ENCODE measurements at places on chromosomes 11 and 22. TPM values are rescaled to one million over a fixed set of nuclear protein-coding genes. Genes with fewer than 3 reads are reported as not detected.

- no peaks in the 10 kb centered on the region for H3K27me3 ChIP-seq
- H3K36me3 ChIP-seq, result no peaks in the 10 kb centered on the region
- no peak overlapping the region for H3K4me3 ChIP-seq
- no peak overlapping the region for H3K27ac ChIP-seq
- no peak for DNase-seq
Observed at GRCh38 chr11:67043572-67044349, 12.9 kb upstream of the RHOD start.

DNA sequence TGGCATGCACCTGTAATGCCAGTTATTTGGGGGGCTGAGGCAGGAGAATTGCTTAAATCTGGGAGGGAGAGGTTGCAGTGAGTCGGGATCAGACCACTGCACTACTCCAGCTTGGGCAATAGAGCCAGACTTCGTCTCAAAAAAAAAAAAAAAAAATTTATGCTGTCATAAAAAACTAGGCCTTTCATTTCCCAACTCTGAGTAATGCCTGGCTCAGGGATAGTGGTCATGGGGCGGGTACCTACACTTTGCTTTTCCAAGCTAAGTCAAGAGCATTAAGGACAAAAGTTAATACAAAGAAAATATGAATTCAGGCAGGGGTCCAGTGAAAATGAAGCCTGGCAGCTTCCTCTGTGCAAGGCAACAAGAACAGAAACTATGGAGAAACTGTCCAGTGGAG lies 16.3 kb downstream of the CPSF7 start:
- no peaks in the 10 kb centered on the region for H3K27me3 ChIP-seq
- H3K27ac ChIP-seq, result no peak overlapping the region
- H3K4me3 ChIP-seq, result no peak overlapping the region
- H3K36me3 ChIP-seq, result peaks cover 77% of the 10 kb centered on the region

DNA sequence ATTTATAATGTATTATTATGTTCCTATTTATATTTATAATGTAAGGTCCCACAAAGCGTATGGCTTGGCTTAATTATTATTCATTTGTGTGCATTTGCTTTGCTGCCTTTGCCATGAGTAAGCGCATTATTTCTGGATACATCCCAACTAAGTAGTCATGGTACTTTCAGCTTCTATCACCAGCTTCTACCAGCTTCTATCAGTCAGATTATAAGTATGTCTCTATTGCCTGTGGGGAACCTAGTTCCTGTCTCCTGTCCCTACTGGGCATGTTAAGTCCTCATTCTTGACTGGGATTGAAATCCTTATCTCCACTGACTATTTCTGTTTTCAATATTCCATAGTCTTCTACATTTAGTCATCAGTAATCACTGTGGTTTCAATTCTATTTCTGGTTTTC lies 33.5 kb upstream of the OR10W1 start:
- H3K36me3 ChIP-seq, result no peaks in the 10 kb centered on the region
- H3K27me3 ChIP-seq, result no peaks in the 10 kb centered on the region
- H3K27ac ChIP-seq, result no peak overlapping the region
- no peak for DNase-seq
- H3K4me1 ChIP-seq, result no peaks in the 10 kb centered on the region

DNA sequence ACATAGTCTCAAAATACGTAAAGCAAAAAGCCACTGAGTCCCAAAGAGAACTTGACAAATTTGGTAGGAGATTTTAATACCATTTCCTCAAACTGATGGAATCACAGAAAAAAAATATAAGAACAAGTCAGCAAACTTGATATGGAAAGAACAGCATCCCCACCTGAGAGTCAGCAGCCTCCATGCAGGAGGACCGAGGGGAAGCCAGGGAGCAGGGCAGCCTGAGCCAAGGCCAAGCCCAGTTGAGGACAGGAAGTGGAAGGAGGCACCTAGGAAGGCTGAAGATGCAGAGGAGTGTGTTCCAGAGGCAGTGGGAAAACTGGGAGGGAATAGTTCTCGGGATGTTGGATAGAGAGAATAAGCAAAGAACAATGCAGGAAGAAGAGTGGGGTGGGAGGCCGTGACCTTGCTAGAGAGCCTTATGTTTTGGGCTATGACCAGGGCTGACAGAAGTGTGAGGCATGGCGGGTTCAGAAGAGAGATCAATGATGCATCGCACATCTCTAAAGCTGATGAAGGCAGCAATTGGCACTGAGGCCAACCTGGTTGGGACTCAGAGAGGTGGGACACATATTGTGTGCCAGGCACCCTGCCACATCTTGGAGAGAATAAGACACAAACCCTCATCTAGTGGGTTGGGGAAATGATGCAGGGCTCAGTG lies 15.4 kb downstream of the APOA4 start:
- no peak for DNase-seq
- H3K36me3 ChIP-seq, result no peaks in the 10 kb centered on the region
- H3K4me3 ChIP-seq, result no peak overlapping the region
- no peak overlapping the region for H3K27ac ChIP-seq
- H3K27me3 ChIP-seq, result no peaks in the 10 kb centered on the region

GRCh38 chr11:36238881-36239280 lies 50.3 kb downstream of the COMMD9 start:
- no peak overlapping the region for H3K4me3 ChIP-seq
- DNase-seq, result no peak
- H3K36me3 ChIP-seq, result no peaks in the 10 kb centered on the region
- H3K27ac ChIP-seq, result no peak overlapping the region
- H3K4me1 ChIP-seq, result peaks cover 17% of the 10 kb centered on the region

DNA sequence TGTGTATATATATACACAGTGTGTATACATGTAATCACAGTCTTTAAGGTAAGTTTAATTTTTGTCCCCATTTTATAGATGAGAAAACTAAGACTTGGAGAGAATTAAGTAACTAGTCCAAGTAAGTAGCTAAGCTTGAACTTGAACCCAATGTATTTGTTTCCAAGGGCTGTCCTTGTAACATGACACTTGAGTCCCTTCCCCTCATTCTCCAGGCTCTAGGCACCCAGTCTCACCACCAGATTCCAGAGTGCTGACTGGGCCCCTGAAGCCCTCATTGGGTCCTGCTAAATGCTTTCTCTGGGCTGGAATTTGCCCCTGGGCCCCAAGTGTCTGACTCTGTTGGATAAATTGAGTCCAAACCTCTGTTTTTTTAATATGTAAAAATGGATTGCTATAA lies 45.5 kb downstream of the ADM start:
- H3K27ac ChIP-seq, result peak overlapping the region; percentile 16
- H3K36me3 ChIP-seq, result no peaks in the 10 kb centered on the region
- no peak overlapping the region for H3K4me3 ChIP-seq
- peaks cover 43% of the 10 kb centered on the region for H3K4me1 ChIP-seq

DNA sequence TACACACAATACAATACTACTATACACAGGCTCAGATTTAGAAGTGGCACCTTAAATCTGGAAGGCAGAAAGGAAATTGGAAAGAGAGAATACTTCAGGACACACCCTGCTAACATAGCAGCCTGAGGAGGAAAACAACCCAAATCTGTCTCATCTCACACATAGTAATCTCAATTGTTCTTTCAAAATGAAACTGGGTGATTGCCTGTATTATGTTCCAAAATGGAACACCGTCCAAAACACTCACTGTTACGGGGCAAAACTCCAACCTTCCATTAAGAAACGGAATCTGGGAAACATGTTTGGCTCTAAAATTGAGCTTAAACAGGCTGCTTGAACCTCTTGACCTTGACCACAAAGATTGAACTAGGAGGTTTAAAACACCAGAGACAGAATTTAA lies 572.6 kb downstream of the OPCML start:
- DNase-seq, result no peak
- no peak overlapping the region for H3K4me3 ChIP-seq
- H3K27ac ChIP-seq, result no peak overlapping the region
- no peaks in the 10 kb centered on the region for H3K27me3 ChIP-seq

- no peaks in the 10 kb centered on the region for H3K27me3 ChIP-seq
- H3K36me3 ChIP-seq, result no peaks in the 10 kb centered on the region
- peaks cover 6% of the 10 kb centered on the region for H3K4me1 ChIP-seq
- H3K4me3 ChIP-seq, result no peak overlapping the region
- no peak overlapping the region for H3K27ac ChIP-seq
- DNase-seq, result no peak
Observed at GRCh38 chr11:13205486-13205885, 72.1 kb upstream of the BMAL1 start.

DNA sequence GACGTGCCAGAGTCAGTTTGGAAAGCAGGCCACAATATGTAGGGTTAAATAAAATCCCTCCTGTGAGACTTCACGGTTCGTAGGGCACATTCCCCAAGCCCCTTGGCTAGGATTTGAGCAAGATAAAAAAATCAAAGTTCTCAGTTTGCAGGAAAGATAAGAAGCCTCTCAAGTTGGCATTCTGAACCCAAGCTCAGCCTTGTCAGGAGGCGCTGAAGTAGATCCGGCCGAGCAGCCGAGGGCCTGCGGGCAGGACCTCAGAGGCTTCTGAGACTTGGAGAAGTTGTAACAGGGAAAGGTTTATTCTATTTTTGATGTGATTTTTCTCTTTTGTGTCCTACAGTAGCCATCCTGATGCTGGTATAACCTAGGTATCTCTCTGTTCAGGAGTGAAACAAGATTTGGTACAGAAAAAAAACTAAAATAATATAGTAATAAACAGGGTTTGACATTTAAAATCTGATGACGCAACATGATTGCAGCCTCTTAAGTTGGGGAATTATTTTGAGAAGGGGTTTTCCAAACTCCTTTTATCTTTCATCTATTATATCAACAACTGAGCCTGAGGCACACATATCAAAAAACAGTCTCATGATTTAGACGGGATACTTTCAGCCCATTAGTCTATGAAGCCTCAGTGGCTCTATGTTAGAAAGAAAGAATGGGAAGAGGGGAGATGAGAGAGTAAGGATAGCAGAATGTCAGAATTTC lies 10.1 kb downstream of the PATE2 start:
- H3K36me3 ChIP-seq, result no peaks in the 10 kb centered on the region
- no peaks in the 10 kb centered on the region for H3K4me1 ChIP-seq
- H3K27me3 ChIP-seq, result peaks cover 95% of the 10 kb centered on the region
- no peak overlapping the region for H3K4me3 ChIP-seq
- H3K27ac ChIP-seq, result no peak overlapping the region
- DNase-seq, result no peak

GRCh38 chr11:38788561-38788960 lies 2190.5 kb upstream of the RAG2 start:
- no peaks in the 10 kb centered on the region for H3K27me3 ChIP-seq
- no peaks in the 10 kb centered on the region for H3K4me1 ChIP-seq
- H3K4me3 ChIP-seq, result no peak overlapping the region
- DNase-seq, result no peak

GRCh38 chr22:25750569-25751173 lies 8.7 kb downstream of the MYO18B start:
- H3K4me3 ChIP-seq, result no peak overlapping the region
- no peak for DNase-seq
- no peak overlapping the region for H3K27ac ChIP-seq
- peaks cover 12% of the 10 kb centered on the region for H3K4me1 ChIP-seq
- no peaks in the 10 kb centered on the region for H3K36me3 ChIP-seq

DNA sequence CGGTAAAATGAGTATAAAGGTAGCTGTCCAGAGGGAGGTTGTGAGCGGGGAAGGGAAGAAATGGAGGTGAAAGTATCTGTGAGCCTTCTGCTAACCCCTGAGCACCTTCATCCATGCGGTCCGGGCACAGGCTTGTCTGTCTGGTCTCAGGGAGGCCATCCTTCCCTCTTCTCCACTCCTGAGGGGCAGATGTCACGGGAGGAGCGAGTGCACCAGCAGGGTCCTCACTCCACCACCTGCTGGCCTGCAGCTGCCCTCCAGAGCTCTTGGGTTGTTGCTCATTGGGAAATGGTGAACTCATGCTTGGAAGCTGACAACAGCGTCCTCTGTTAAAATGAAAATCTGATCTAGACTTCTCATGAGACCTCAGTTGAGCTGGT lies 33.8 kb upstream of the WNT11 start:
- H3K27ac ChIP-seq, result no peak overlapping the region
- no peak overlapping the region for H3K4me3 ChIP-seq

GRCh38 chr22:48444320-48445112 lies 1383.2 kb downstream of the BRD1 start:
- peaks cover 11% of the 10 kb centered on the region for H3K4me1 ChIP-seq
- no peaks in the 10 kb centered on the region for H3K36me3 ChIP-seq
- no peak overlapping the region for H3K4me3 ChIP-seq
- no peaks in the 10 kb centered on the region for H3K27me3 ChIP-seq
- H3K27ac ChIP-seq, result no peak overlapping the region

GRCh38 chr11:102144357-102145355 lies 34.4 kb downstream of the YAP1 start:
- H3K27me3 ChIP-seq, result no peaks in the 10 kb centered on the region
- no peaks in the 10 kb centered on the region for H3K36me3 ChIP-seq
- no peak for DNase-seq
- peaks cover 16% of the 10 kb centered on the region for H3K4me1 ChIP-seq
- no peak overlapping the region for H3K27ac ChIP-seq
- no peak overlapping the region for H3K4me3 ChIP-seq

GRCh38 chr22:29628996-29629902 lies 25.8 kb downstream of the NF2 start:
- H3K4me3 ChIP-seq, result no peak overlapping the region
- DNase-seq, result no peak
- no peaks in the 10 kb centered on the region for H3K27me3 ChIP-seq

- no peaks in the 10 kb centered on the region for H3K4me1 ChIP-seq
- H3K36me3 ChIP-seq, result no peaks in the 10 kb centered on the region
- no peaks in the 10 kb centered on the region for H3K27me3 ChIP-seq
- no peak overlapping the region for H3K27ac ChIP-seq
- no peak overlapping the region for H3K4me3 ChIP-seq
Observed at GRCh38 chr22:25143156-25144076, 56.2 kb upstream of the CRYBB3 start.

- H3K4me1 ChIP-seq, result peaks cover 55% of the 10 kb centered on the region
- no peaks in the 10 kb centered on the region for H3K27me3 ChIP-seq
- no peaks in the 10 kb centered on the region for H3K36me3 ChIP-seq
- H3K4me3 ChIP-seq, result no peak overlapping the region
- no peak overlapping the region for H3K27ac ChIP-seq
Observed at GRCh38 chr22:42617155-42617983, 2.7 kb upstream of the POLDIP3 start.

GRCh38 chr22:36454916-36455570 lies 26.4 kb downstream of the TXN2 start:
- H3K4me1 ChIP-seq, result peaks cover 35% of the 10 kb centered on the region
- no peaks in the 10 kb centered on the region for H3K27me3 ChIP-seq

- no peak for DNase-seq
- H3K27me3 ChIP-seq, result no peaks in the 10 kb centered on the region
- H3K36me3 ChIP-seq, result no peaks in the 10 kb centered on the region
Observed at GRCh38 chr22:44033694-44034093, 9.6 kb downstream of the PARVB start.

- H3K27me3 ChIP-seq, result no peaks in the 10 kb centered on the region
- DNase-seq, result no peak
- no peak overlapping the region for H3K27ac ChIP-seq
- H3K4me1 ChIP-seq, result no peaks in the 10 kb centered on the region
- H3K36me3 ChIP-seq, result no peaks in the 10 kb centered on the region
Observed at GRCh38 chr11:124922831-124923230, 3.8 kb downstream of the HEPN1 start.

- H3K27ac ChIP-seq, result no peak overlapping the region
- H3K4me1 ChIP-seq, result peaks cover 25% of the 10 kb centered on the region
- H3K27me3 ChIP-seq, result no peaks in the 10 kb centered on the region
- H3K4me3 ChIP-seq, result no peak overlapping the region
Observed at GRCh38 chr11:75342966-75343870, 8.2 kb downstream of the ARRB1 start.

Gene HDHD5
- 70.1 TPM for total RNA-seq

Gene OSM
- total RNA-seq, result not detected

Gene PKDREJ
- not detected for total RNA-seq

Gene FOLR2
- total RNA-seq, result not detected

Gene RBMXL2
- 0.12 TPM for total RNA-seq

Gene BTBD18
- total RNA-seq, result not detected

Gene YIF1A
- total RNA-seq, result 54.7 TPM

Gene ARHGAP1
- total RNA-seq, result 36.9 TPM

Gene RANGAP1
- total RNA-seq, result 121 TPM

Gene CCDC73
- total RNA-seq, result not detected

Gene C22orf42
- total RNA-seq, result not detected

Gene DDIAS
- 17.1 TPM for total RNA-seq

Gene PLEKHB1
- 22.9 TPM for total RNA-seq

Gene UPK3A
- total RNA-seq, result not detected
